ENCODE measurements at places on chromosomes 3 and 15. TPM values are rescaled to one million over a fixed set of nuclear protein-coding genes. Genes with fewer than 3 reads are reported as not detected.

MYRIP gene
- 2.6 TPM for total RNA-seq

CA12 gene
- total RNA-seq, result 64.5 TPM

USP13 gene
- total RNA-seq, result 17.3 TPM

CCDC13 gene
- 2.3 TPM for total RNA-seq

DNA sequence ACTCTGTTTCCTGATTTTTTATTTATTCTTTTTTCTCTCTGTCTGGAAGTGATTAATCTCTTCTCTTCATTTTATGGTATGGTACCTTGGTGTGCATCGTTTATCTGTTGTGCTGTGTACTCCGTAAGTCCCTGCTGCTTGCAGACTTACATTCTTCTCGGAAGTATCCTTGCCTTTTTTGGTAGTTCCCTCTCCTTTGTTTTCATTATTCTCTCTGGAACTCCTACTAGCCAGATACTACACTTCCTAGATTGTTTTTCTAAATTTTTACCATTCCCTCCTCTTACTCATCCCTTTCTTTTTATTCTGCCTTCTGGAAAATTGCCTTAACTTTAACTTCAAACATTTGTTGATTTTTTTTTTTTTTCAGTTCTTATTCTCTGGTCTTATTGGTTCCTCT is 27.2 kb downstream of the PIK3CA start:
- DNase-seq, result no peak

GRCh38 chr3:118369892-118370491 is 664.7 kb downstream of the IGSF11 start:
- no peak for DNase-seq

DNA sequence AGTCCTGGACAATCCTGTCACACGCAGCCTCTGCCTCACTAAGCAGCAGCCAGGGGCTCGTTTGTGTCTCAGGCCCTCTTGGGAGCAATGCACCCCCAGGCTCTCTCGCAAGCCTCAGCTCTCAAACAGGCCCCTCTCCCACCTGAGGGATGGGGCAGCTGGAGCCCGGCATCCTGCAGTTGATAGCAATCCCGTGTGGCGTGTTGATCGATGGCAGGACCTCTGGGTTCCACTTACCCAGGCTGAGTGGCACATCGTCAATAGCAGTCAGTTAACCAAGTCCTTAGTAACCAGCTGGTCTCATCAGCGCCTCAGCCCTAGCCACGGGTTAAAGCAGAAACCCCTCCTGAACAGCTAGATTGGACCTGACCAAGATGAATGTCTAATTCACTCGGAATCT is 36.5 kb upstream of the PLXNA1 start:
- DNase-seq, result no peak

GRCh38 chr3:113278599-113278955 is 67.2 kb downstream of the BOC start:
- no peak for DNase-seq

DNA sequence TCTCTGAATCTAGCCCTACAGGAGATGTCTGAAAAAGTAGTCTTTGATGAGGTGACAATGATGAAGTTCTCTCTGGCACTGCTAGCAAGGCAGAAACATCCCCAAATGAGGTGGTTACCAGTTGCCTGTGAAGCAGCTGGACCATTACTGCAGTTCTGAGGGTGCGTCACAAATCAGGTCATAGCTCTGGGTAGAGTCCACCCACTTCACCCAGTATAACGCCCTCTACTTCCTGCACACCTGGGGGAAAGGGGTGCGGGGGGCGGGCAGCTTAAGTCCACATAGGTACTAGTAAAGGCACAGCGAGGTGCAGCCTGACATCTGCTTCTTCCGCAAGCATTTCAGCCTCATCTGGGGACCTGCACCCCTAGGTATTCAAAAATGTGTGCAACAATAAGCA is 13.4 kb upstream of the SATB1 start:
- no peak for DNase-seq

Measured in breast epithelium (tissue), 4 donors.